ENCODE measurements at places on chromosomes 16 and 17.

GRCh38 chr17:33725675-33726271, 432.7 kb upstream of the ASIC2 start:
- DNase-seq, result no peak

- DNase-seq, result no peak
These were observed 20.1 kb downstream of the SNX29 start for GRCh38 chr16:11996433-11997330.

GRCh38 chr17:39963829-39964228, 1.0 kb downstream of the GSDMA start:
- no peak for DNase-seq

- no peak for DNase-seq
These were observed 18.6 kb downstream of the ALOX12B start for GRCh38 chr17:8068736-8069586.

DNA sequence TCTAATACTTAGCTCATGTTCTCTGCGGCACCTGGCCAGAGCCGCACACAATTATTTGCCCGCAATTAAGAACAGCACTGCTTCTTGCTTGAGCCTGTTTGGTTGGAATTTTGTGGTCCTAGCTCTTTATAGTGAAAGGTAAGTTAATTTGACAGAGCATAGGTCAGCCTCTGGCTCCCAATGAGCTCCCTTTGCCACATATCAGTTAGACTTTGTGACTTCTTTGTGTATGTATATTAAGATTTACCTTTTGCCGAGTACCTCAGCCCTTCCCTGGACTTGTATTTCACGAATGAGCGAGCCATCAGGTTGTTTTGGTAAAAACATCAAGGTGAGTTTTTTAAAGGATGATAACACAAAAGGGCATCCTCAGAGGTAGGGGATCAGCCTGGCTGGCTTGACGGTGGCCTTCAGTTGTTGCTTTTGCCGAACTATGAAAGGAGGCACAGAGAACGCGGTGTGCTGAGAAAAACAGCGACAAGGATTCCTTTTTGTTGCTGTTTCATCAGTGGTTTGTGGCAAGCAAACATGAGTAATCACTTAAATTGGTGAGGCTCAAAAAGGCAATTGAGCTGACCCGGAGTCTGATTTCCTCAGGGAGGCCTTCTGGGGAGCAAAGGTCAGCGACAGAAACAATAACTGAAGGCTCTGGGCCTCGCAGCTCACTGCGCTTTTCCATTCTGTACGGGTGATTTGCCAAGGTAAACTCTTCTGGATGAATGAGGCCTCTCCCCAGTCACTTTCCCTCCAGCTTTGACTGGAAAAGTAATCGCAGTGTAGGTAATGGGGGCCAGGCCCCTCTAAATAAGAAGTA, 163.6 kb downstream of the HS3ST3A1 start:
- no peak for DNase-seq

GRCh38 chr16:20867585-20867984, 32.6 kb downstream of the DCUN1D3 start:
- no peak for DNase-seq

GRCh38 chr16:61872778-61873119, 163.5 kb downstream of the CDH8 start:
- DNase-seq, result no peak

DNA sequence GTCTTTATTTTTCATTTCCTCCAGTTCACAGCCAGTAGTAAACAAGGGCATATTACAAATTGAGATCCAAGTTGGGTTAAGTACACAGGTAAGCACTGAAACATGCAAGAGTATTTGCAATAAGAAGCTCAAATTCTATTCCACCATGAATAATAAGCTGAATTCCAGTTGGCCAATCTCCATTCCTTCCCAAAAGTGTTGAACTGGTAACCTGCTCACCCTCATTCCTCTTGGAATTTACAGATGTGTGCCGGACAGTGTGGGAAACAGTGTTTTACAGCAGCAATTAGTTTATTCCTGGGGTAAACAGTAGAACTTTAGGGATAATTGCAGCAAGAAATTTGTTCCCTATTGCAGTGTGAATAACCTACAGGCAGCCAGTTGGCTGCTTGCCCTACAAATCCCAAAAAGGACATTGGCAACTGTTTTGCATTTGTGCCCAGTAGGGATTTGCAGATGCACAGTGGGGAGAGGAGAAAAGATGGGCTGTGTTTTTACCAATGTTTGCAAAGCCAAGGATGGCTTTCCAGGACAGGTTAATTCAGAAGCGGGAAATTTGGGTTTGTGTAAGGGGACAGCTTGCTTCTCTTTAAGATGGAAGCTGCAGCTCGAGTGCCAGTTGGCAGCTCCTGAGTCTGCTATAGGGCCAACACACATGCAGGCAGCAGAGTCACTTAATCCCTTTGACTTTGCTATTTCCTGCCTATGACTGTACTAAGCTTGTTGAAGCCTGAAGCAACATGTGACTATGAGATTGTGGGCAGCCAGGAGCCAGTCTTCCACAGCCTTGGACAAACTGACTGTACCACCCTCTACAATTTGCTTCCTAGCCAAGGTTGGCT, 318.9 kb downstream of the MAP2K6 start:
- DNase-seq, result no peak

DNA sequence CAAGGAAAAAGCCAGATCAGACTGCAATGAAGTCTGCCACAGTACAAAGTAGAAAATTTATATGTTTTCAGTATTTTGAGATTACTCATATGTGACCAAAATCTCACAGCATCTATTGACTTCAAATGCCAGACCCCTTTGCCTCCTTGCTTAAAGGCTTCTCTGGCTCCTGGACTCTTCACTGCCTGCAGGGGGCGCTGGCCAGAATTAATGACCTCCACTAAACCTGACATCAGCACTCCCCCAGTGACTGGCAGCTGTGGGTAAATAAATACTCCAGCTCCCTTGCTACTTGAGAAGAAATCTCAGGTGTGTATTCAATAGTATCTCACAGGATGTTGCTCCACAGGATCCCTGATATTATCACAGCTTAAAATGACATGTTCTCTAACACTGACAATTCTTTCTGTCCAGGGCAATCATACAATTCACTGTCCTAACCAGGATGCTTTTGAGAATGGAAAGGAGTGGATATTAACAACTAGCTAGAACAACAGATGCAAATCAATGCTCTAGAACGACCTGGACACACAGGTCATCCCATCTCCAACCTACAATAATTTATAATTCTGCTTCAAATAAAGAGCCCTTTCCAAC, 4.0 kb downstream of the BECN1 start:
- DNase-seq, result no peak

- DNase-seq, result no peak
These were observed 11.5 kb upstream of the SRCIN1 start for GRCh38 chr17:38617074-38617860.
